ENCODE measurements at places on chromosomes 16 and 17.

GRCh38 chr16:9122342-9122741 lies 30.9 kb downstream of the HAPSTR1 start:
- no peak for DNase-seq

- DNase-seq, result no peak
Measured at GRCh38 chr16:57348327-57348726, 10.3 kb upstream of the CCL22 start.

GRCh38 chr17:2042390-2042847 lies 597 bp downstream of the OVCA2 start:
- no peak for DNase-seq

DNA sequence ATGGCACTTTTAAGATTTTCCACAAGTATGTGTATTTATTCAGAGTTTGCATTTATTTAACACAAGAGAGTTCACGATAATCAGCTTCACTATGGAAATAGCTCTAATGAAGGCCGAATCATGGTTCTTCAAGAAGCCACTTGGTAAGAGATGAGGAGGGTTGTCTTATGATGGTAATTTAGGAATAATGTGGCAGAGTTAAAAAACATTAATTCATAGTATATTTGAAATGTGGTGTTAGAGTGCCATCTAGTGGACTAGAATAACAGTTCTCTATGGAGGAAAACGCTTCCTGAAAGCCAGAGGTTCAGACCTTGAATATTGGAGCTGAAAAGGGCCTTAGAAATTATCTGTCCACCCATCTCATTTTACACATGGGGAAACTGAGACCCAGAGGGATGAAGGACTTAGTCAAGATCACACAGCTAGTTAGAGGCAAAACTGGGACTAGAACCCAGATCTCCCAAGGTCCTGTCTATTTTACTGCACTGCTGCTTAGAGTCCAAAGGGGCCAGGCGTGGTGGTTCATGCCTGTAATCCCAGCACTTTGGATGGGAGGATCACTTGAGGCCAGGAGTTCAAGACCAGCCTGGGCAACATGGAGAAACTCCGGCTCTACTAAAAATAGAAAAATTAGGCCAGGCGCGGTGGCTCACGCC lies 33.8 kb upstream of the KPNB1 start:
- no peak for DNase-seq

GRCh38 chr16:11053916-11054460 lies 109.6 kb downstream of the CLEC16A start:
- no peak for DNase-seq

DNA sequence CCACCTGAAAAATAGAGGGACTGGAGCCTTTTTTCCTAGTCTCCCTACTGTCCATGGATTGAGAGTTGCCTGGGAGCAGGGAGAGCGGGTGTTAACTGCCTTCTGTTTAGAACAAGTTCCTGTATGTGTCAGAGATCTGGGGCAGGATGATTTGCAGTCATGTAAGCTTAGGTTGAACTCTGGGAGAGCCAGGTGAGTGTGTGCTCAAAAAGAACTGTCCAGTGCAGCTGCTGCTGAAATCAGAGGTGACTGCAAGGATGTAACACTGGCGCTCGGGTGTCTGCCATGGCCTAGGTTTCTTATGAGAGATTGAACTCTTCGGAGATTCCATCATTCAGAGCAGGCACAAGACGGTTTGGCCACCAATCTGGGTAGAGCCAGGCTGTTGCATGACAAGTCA lies 432.5 kb downstream of the CDH13 start:
- no peak for DNase-seq

DNA sequence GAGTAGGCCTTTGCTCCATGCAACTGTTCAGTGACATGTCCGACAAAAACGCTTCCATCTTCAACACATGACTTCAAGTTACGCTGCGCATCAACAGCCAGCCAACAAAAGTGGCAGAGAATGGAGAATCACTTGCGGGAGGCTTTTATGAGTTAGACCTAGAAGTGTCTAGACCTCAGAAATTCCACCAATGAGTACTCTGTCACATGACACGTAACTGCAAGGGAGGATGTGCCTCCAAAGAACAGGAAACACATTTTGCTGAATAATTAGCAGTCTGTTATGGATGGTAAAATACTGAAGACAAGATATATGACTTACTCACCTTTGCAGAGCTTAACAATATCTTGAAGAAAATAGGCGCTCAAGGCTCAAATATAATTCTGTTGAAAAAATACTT lies 62.1 kb downstream of the MYO1D start:
- no peak for DNase-seq

DNA sequence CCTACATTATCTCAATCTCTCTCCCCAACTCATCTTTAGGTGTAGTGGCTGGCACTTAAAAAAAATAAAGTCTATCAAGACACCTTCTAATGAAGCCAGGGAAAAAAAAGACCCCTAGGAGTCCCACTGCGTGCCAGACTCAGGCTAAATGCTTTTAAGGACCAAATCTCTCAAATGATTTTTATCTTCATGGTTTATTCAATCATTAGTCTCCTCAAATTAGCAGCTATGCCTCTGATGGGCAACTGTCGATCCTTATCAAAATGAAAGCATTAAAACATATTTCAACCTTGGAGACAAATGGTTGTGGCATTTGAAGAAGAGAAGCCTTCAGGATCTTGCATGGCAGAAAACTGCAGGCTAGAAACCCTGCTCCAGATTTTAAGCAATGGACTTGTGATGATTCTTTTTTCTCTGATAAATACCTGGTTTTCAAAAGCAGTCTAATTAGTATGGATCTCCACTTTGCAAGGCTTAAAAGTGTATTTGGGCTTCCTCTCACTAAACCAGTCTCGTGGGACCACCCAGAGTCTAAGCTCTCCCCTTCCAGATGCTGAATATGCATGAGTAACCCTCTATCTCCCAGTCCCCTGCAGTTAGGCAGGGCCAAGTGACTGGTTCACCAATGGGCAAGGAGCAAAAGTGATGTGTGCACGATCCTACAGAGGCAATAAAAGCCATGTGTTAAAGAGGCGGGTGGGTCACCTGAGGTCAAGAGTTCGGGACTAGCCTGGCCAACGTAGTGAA lies 14.9 kb downstream of the ITPRIPL2 start:
- DNase-seq, result no peak

- DNase-seq, result no peak
Measured at GRCh38 chr17:62855156-62855555, 47.0 kb upstream of the MARCHF10 start.

DNA sequence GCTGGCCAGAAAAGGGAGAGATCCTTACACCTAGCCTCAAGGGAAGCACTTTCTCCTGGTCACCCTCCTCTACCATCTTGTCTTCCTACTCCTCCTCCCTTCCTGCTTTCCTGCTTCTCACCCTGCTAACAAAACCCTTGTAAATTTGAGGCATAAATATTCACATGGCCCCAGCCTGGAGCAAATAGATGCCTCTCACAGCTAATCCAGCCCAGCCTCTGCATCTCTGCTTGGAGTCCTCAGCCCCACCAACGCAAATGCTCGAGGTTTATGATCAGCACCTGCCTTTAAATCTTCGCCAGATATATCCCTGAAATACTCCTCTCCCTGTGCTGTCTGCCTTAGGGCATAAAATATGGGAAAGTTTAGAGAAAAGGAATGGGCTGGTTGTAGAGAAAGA lies 205.2 kb upstream of the CDH5 start:
- no peak for DNase-seq

GRCh38 chr17:65035191-65035590 lies 21.3 kb downstream of the GNA13 start:
- no peak for DNase-seq

Data from stimulated activated CD8-positive, alpha-beta memory T cell treated with anti-CD3 and anti-CD28 coated beads, Interleukin-4, amount 100 ng/mL, for 1 hour (primary cell).